Aorta (tissue), 5 donors: ENCODE measurements at places on chromosomes 3 and 15. TPM values are rescaled to one million over a fixed set of nuclear protein-coding genes. Genes with fewer than 3 reads are reported as not detected.
A peak's percentile ranks its signal among the peaks of the same experiment; 100 is the strongest.

GRCh38 chr15:82312586-82313349 is 36.5 kb downstream of the GOLGA6L10 start:
- peak; percentile 38 for DNase-seq
- no peak overlapping the region for H3K27ac ChIP-seq
- no peaks in the 10 kb centered on the region for H3K4me1 ChIP-seq
- no peak overlapping the region for H3K4me3 ChIP-seq

DNA sequence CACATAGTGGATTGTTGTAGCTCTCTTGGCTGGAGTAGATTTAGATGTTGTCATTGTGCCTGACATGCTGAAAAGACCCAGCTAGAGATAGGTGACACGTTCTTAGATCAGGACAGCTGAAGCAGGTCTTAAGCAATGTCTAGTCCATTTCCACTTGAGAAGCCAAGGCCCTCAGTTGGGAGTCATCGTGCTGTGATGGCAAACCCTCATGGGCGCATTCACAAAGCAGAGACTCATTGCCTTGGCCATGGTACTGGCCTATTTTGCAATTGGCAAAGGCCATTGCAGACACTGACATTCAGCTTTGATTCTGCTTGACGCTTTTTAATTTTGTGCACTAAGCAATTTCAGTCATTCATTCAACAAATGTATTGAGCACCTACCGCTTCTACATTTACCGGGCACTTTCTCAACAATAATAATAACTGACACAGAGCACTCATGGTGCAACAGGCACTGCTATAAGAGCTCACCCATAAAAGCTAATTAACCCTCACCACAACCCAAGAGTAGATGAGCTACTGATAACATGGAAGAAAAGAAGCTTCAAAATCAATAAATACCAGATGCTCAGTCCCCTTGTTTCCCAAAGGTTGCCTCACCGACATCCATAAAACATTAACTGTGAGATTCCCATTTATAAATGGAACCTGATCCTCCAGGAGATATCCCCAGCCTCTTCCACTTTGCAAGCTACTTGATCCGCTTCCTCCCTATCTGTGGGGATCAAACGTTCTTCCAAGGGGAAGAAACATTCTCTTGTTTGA is 200.1 kb downstream of the TLE3 start:
- H3K4me1 ChIP-seq: no peaks in the 10 kb centered on the region

- no peak for DNase-seq
- H3K27ac ChIP-seq: peak overlapping the region; percentile 13
- H3K27me3 ChIP-seq: no peaks in the 10 kb centered on the region
- H3K36me3 ChIP-seq: no peaks in the 10 kb centered on the region
Measured at GRCh38 chr3:177150970-177151627, 46.2 kb downstream of the TBL1XR1 start.

GRCh38 chr15:35043373-35044095 is 41.6 kb downstream of the NANOGP8 start:
- H3K27ac ChIP-seq: no peak overlapping the region
- H3K4me1 ChIP-seq: no peaks in the 10 kb centered on the region
- no peaks in the 10 kb centered on the region for H3K27me3 ChIP-seq
- H3K36me3 ChIP-seq: no peaks in the 10 kb centered on the region
- DNase-seq: no peak
- H3K4me3 ChIP-seq: no peak overlapping the region

GRCh38 chr3:77837456-77838025 is 797.6 kb downstream of the ROBO2 start:
- H3K27me3 ChIP-seq: no peaks in the 10 kb centered on the region
- no peak overlapping the region for H3K4me3 ChIP-seq
- no peak overlapping the region for H3K27ac ChIP-seq
- no peaks in the 10 kb centered on the region for H3K36me3 ChIP-seq

DNA sequence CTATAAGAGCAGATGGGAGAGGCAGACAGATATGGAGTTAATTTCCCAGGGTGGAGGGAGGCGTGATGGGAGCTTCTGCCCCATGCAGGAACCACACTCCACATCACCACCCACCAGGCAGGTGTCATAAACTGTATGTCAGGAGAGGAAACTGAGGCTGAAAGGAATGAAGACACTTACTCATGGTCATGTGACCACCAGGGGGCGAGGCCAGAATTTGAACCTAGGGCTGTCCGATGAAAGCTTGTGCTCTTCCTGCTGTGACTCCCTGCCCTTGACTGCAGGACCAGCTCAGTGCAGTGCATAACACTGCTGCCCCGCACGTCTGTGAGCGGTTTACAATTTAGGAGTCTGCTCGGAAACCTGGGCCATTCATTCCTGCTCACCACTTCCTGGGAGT is 28.8 kb downstream of the NUP210 start:
- no peaks in the 10 kb centered on the region for H3K36me3 ChIP-seq
- no peak overlapping the region for H3K4me3 ChIP-seq
- H3K27ac ChIP-seq: no peak overlapping the region
- H3K27me3 ChIP-seq: no peaks in the 10 kb centered on the region

GRCh38 chr3:126734106-126734723 is 30.2 kb downstream of the CHCHD6 start:
- no peaks in the 10 kb centered on the region for H3K36me3 ChIP-seq
- no peaks in the 10 kb centered on the region for H3K27me3 ChIP-seq
- H3K4me3 ChIP-seq: no peak overlapping the region
- H3K27ac ChIP-seq: no peak overlapping the region
- no peak for DNase-seq

- no peaks in the 10 kb centered on the region for H3K4me1 ChIP-seq
- H3K27me3 ChIP-seq: no peaks in the 10 kb centered on the region
- H3K27ac ChIP-seq: no peak overlapping the region
- H3K4me3 ChIP-seq: no peak overlapping the region
Measured at GRCh38 chr3:57402675-57403074, 110.2 kb upstream of the ASB14 start.

GRCh38 chr3:31116651-31117050 is 222.2 kb upstream of the GADL1 start:
- DNase-seq: no peak
- H3K27me3 ChIP-seq: no peaks in the 10 kb centered on the region
- H3K4me1 ChIP-seq: no peaks in the 10 kb centered on the region
- H3K36me3 ChIP-seq: no peaks in the 10 kb centered on the region
- H3K27ac ChIP-seq: no peak overlapping the region

Gene SH2D7
- not detected for total RNA-seq

Gene CYP19A1
- total RNA-seq: 4.5 TPM

Gene CADPS
- total RNA-seq: 0.99 TPM

Gene MFN1
- total RNA-seq: 61.3 TPM

Gene DNAJA4
- total RNA-seq: 53.0 TPM

Gene TMEM207
- not detected for total RNA-seq
